ENCODE measurements at places on chromosomes 16 and 17. TPM values are rescaled to one million over a fixed set of nuclear protein-coding genes. Genes with fewer than 3 reads are reported as not detected.

The ZDHHC1 gene
- total RNA-seq: 5.3 TPM

The PIPOX gene
- not detected for total RNA-seq

The CHST4 gene
- not detected for total RNA-seq

The KCNJ18 gene
- total RNA-seq: not detected

The CCL2 gene
- total RNA-seq: not detected

The CIBAR2 gene
- total RNA-seq: not detected

The ZSCAN10 gene
- total RNA-seq: not detected

The STX1B gene
- total RNA-seq: 1.1 TPM

The CLDN6 gene
- 0.63 TPM for total RNA-seq

The PGAP6 gene
- total RNA-seq: 48.3 TPM

The SPAG5 gene
- total RNA-seq: 44.5 TPM

The NUPR1 gene
- total RNA-seq: 8.9 TPM
